Astrocyte of the hippocampus (primary cell): ENCODE measurements at places on chromosomes 5 and 9.

DNA sequence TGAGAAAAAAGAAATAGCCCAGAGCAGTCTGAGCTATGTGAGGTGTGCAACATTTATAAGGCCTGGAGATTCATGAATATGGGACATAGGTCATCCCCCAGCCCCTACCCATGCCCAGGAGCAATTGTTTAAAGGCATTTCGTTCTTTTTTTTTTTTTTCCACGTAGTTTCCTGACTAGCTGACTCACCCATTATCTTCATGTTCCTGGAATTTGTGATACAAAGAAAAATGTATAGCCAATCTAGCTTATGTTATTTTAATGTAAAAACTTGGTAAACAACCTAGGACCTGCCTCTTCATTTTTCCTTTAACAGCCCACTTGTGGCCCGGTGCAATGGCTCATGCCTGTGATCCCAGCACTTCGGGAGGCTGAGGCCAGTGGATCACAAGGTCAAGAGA lies 81.3 kb downstream of the OSTF1 start:
- DNase-seq, result no peak

DNA sequence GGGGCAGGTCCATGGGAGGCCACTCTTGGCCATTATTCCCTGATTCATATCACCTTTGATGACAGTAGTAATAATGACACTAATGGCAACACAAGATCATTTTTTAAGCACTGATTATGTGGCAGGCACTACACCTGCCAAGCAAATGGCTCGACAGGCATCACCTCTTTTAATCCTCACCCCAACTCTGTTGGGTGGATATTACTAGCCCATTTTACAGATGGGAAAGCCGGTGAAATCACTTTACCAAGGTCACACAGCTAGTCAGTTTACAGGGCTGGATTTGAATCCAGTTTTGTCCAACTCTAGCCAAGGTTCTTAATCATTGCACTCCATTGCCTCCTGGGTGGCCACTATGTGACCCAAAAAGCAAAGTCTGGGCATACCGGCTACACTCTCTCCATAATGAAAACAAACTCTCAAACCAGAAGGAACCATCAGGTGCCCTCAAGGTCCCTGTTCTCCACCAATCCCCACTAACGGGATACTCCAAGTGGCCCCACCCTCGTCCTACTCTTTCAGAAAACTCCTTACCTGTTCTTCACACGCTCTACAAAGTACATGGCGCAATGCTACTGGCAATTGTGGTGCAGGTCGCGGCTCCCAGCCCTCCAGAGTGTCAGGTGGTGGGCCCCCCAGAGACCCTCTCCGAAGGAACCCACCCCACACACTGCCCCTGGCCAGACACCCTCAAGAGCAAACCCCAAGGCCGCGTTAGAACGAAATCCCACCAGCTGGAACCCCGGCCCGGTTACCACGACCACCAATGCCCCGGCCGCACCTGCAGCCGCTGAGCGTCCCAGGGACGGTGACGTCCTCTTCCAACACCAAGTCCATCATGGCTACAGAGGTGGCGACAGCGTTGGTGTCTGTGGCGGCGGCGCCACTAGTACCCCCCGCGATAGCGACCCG lies 572 bp downstream of the CDK5RAP2 start:
- DNase-seq, result peak; percentile 29

GRCh38 chr9:130482463-130482862 lies 37.7 kb downstream of the ASS1 start:
- peak; percentile 29 for DNase-seq

- peak; percentile 41 for DNase-seq
These were observed 1.4 kb downstream of the NDUFA8 start for GRCh38 chr9:122158202-122158601.

GRCh38 chr5:179362355-179362754 lies 17.1 kb upstream of the ADAMTS2 start:
- DNase-seq, result no peak

GRCh38 chr5:139880416-139881142 lies 85.0 kb downstream of the PSD2 start:
- DNase-seq, result no peak

- DNase-seq, result no peak
These were observed 270.4 kb upstream of the TARS1 start for GRCh38 chr5:33170411-33170810.

- DNase-seq, result no peak
These were observed 106.3 kb downstream of the DAPK1 start for GRCh38 chr9:87603854-87604490.

DNA sequence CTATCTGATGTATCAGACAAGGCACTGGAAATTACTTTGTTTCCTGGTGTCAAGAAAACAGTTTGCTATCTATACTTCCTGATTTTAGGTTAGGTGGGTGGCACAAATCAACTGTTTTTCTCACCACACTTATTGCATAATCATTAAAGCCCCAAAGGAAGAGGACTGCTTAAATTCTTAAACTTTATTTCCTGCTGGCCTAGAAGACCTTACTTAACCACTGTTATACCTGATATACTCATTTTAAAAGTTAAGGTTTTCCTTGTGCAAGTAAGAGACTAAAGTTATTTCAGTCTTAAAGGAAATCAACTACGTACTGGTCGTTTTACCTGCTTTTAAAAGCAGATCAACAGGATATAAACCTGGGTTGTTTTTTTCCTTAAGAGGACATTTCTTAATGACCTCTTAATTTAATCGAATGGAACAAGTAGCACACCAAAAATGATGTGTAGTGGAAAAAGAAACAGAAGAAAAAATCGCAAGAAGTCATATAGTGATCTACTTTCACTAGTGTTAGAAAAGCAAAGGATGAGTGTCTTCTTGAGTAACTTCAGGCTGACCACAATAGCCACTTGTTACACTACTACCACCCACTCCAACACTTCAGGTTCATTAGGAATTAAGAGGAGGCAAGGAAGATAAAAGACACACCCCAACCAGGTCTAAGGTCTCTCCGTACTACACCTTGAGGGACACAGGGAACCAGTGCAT lies 974 bp downstream of the CLINT1 start:
- no peak for DNase-seq

DNA sequence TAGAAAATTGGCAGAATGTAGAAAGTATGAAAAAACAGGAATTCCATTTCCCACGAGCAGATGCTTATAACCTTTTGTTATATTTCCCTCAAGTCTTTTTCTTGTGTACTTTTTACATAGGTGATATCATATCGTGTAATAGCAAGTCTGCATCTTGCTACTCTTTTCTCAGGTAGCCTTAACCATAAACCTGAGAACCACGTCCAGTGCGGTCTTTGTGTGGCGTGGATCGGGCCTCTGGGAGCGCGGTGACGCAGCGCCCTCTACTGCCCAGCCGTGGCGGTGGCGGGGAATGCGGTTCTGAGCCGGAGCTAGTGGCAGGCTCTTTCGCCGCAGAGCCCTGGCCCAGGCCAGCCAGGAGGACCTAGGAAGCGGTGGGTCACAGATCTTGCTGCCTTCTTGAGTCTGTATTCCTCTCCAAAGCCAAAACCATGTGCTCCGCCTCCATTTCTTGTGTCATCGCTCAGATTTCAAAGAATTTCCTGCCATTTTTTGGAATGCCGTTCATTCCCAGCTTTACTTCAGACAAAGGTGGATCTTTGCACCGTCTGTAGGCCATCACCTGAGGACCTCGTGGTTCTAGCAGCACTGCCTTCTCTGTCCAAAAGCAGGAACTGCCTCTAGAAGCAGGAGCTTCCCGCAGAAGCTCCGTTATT lies 71.9 kb downstream of the MVB12B start:
- peak; percentile 89 for DNase-seq
